NT2/D1 (cell line): ENCODE measurements at places on chromosomes 1 and 21.

DNA sequence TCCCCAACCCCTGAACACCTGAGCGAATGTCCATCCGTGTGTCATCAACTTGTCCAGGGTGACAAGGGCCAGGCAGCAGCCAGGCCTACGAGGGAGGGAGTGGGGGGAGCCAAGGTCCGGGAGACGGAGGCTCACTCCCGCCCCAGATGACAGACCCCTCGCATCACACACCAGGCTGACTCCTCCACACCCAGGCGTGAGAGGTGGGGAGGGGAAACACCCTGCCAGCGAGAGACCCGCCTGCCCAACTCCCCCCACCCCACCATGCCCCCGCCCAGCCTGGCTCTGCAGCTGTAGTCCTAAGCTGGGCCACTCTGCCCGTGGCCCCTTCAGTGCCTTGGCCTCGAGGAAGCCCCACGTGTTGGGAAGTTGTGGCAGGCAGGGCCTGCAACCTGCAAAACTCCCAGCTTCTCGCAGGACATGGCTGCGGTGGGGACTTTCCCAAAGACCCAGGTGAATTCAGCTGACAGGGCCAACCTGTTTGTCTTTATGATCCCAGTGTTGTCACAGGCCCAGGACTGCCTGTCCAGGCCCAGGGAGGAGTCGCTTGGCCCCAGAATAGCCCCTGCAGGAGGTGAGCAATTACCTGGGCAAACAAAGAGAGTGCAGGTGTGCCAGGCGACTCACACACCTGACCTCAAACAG, 62.9 kb downstream of the RIPK4 start:
- no peak for DNase-seq

DNA sequence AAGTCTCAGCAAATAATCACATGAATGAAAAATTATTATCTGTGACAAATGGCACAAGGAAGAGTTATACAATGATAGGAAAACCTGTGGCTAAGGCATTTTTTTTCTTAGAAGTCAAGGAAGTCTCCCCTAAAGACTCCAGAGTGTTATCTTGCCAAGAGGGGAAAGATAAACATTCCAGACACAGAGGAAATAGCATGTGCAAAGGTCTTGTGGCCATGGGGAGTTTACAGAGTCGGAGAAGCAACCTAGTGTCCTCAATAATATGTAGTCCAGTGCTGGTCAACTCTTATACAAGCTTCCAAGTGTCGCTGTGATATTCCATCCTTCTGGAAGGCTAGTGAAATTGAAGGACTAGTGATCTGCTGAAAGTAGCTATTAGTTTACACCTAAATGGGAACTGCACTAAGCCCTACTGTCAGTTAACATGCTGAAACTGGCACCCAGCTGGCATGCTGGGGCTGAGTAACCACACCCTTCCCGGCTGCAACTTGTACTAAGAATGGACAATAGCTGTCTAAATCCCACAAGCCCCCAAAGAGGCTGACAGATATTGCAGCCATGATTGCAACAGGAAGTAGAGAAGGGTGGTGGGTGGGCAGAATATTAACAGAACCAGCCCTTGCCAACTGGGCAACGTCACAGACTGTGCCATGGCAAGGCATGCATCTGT, 11.5 kb upstream of the ATP1B1 start:
- no peak for DNase-seq

GRCh38 chr1:233368106-233368788, 40.7 kb downstream of the MAP3K21 start:
- DNase-seq: no peak

GRCh38 chr1:176559878-176560277, 96.9 kb downstream of the PAPPA2 start:
- DNase-seq: peak; percentile 87

DNA sequence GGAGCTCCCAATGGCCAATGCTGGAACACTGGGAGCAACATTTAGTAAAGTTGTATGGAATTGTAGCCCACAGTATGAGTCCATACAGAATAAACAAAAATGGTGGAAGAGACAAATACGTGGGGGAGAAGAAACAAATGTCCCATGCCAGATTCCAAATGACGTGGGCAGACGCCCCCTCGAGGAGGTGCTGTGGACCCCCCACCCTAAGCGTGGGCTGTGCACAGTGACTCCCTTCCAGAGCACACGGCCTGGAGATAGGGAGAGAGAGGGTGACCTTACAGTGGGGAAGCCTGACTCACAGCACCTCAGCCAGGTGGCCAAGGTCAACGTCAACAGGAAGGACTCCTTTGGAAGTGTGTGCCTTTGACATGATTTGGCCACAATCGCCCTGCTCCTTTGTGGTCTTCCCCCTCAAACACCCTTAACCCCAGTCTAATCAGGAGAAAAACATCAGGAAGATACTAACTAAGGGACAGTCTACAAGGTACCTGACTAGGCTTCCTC, 13.7 kb upstream of the PDE9A start:
- DNase-seq: no peak

DNA sequence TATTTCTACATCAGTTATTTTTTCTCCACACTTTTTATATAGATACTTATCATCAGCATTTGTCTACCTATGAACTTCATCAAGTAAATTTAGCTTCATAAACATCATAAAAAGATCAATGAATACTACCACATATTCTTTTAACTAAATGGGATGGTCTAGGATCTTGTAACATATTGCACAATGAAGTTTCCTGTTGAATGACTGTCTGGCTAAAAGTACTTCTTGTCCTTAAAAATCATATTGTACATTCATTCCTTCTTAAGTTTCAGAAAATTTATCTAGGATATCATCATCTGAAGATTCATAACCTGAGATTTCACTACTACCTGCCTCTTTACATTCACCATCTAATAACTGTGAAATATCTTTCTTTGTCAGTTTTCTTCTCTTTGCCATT, 69.0 kb downstream of the MAGI3 start:
- DNase-seq: no peak

GRCh38 chr1:46134660-46135331, 2.4 kb upstream of the PIK3R3 start:
- no peak for DNase-seq

- no peak for DNase-seq
Observed at GRCh38 chr1:210624722-210625121, 296.0 kb downstream of the HHAT start.

DNA sequence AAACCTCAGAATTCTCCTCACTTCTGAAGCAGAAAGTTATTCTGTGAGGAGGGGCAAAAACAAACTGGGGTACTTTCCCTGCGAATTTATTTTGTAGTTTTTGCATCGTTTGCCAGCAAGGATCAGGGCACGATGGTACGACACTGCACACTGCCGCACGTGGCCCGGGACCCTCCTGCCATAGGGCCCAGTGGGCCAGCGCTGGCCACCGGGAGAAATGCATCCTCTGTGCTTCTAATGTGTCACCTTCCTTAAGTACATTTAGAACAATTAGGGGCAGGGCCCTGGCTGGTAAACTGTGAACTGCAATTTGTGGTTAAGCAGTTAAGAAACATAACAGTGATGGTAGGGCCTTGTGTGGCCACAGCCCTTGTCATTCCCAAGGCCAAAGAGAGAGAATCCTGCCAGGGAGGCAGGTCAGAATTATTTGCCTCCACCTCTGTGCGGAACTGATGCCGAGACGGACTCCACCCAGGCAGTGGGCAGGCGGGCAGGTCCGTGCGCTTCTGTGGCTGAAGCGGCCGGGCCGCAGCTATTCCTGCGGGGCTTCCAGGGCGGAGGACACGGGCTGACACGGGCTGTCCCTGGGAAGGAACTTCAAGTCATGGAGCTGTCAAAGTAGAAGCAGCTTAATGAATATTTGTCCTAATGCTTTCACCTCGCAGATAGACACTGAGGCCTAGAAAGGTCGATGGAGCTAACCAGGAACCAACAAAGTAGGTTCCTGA, 12.5 kb downstream of the GPR137B start:
- no peak for DNase-seq

DNA sequence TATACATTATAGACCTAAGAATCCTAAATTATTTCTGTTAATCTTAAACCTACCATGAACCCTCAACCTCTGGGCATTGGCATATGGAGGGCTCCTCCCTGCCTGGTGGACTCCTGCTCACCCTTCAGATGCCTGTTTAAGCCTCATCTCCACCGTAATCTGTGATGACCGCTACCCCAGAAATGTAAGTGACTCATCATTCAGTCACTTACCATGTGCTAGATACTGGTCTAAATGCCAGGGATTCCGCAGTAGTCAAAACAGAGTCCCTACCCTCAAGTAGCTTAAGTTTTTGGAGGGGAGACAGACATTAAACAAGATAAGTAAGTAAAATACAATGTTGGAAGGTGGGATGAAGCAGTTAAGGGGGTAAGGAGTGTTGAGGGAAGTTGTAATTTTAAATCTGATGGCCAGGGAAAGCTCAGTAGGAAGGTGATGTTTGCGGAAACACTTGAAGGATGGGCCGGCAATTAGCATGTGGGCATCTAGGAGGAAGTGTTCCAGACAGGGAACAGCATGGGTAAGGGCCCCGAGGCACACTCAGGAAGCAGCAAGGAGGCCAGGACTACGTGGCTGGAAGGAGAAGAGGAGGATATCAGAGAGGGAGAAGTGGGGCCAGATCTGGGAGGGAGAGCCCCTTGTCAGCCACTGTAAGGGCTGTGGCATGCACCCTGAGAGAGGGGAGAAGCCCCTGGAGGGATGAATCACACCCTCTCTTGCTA, 141.7 kb upstream of the HOOK1 start:
- no peak for DNase-seq

DNA sequence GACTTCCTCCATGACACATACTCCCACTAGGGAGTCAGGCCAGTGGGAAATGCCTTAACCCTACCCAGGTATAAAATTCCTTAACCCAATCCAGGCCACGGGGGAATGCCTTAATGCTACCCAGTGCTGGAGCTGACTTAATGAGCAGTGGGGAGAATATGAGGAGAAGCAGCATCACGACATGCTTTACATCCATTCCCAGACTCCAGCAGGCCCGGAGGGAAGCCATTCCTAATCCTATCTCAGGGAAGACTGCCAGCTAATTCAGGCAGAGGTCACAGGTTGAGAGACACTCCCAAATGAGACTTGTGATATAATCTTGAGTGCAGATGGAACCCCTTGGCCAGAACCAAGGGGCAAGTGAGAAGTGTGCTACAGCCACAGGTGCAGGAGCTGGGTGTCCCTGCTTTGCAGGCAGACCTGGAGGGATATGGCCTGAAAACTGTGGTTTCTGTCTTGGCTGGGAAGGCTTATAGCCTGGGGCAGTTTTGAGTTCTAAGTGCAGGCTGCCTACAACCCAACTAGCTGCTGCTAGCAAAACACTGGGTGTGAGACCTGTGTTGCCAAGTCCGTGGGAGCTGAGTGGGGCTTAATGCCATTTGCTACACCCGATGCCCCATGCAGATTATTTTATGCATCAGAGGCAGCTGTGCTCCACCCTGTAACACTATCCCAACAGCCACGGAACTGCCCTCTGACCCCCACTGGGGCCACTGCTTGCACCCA, 45.1 kb upstream of the GUCA2A start:
- no peak for DNase-seq

DNA sequence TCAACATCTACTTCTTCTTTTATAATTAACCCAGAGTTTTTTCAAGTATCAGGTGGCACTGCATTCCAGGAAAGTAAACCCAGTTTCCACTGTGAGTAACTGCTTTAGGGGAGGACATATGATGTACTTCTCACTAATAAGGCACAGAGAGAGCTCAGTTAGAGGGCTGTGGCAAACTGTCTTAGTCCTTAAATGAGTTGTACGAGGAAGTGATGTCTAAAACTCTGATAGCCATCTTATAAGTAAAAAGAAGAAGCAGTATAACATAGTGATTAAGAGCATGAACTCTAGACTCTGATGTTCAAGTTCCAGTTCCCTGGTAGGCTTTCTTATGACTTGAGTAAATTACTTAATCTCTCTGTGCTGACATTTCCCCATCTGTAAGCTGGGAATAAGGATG, 58.7 kb upstream of the PTGS2 start:
- no peak for DNase-seq

DNA sequence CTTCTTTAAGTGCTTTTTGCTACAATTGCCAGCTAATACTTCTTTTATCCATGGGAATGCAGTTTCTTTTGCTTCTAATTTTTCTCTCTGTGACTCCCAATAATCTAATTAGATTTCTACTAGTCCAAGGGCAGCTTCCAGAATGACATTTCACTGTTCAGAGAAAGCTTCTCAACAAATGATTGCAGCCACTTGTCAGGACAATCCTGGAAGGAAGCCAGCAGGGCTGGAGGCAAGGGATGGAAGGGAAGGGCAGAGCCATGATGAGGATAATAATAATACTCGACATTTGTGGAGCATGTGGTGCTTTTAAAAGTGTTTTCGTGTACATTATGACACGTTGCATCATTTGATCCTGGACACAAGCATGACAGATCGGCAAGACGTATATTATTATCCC, 19.4 kb downstream of the F11R start:
- DNase-seq: no peak

DNA sequence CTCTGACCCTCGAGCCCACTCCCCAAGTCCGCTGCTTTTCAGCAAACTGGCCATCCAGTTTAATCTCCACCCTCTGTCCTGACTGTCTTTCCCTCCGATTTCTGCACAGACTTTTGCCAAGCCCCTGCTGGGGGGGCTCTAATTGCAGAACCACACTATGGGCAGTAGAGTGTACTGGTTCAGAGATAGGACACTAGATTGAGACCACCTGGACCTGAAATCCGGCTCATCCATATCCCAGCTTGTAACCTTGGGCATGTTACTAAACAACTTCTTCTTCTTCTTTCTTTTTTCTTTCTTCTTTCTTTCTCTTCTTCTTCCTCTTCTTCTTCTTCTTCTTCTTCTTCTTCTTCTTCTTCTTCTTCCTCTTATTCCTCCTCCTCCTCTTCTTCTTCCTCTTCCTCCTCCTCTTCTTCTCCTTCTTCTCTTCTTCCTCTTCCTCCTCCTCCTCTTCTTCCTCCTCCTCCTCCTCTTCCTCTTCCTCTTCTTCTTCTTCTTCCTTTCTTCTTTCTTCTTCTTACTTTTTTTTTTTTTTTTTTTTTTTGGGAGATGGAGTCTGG, 7.7 kb downstream of the LRRC71 start:
- no peak for DNase-seq

- no peak for DNase-seq
Observed at GRCh38 chr21:32329776-32330175, 31.1 kb downstream of the MRAP start.

- DNase-seq: no peak
Observed at GRCh38 chr1:230626232-230626631, 16.0 kb upstream of the COG2 start.

DNA sequence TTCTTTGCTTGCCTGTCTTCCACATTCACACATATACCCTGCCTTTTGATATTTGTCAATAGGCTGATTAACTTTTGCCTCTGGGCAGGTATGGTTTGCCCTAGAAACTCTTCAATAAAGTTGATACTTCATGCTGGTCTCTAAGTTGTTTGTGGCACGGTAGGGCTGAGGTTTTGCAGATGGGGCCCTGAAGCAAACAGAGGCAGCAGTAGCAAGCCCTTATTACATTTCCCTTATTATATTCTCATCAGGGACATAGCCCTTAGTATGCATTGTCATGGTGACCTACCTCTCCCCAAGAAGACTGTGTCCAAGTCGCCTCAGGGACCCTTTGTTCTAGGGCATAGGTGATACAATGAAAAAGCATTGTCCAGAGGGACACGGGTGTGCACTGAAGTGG, at the start of gene OR6P1:
TSS of gene OR6P1 (minus strand) at position 101 of the 400 bp plus-strand sequence. CDS start 6,976 bp downstream, outside the sequence.
- DNase-seq: no peak

DNA sequence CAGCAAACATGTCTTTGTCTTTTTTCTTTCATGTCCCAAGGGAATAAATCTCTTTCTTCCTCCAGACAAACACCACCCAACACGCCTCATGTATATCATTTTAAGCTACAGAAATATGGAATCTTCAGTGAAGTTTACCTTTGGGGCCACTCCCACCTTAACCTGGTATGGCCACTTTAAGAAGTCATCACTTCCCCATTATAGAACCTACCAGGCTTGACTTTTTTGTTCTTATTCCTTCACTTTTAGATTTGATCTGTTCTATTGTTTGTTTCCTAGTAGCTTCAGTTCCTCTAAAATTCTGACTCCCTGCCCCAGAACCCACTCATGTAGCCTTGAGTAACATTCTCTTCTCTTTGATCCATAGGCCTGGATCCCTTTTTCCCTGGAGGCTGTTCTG, 226.3 kb downstream of the HLX start:
- DNase-seq: no peak
